ENCODE measurements at places on chromosomes 12 and 14. TPM values are rescaled to one million over a fixed set of nuclear protein-coding genes. Genes with fewer than 3 reads are reported as not detected.

- ATAC-seq: no peak
Measured at GRCh38 chr14:78700236-78700635, 530.1 kb downstream of the NRXN3 start.

GRCh38 chr14:22036541-22037239 is 363.1 kb upstream of the OR4E1 start:
- ATAC-seq: no peak

GRCh38 chr12:66393890-66394289 is 91.6 kb downstream of the HELB start:
- no peak for ATAC-seq

DNA sequence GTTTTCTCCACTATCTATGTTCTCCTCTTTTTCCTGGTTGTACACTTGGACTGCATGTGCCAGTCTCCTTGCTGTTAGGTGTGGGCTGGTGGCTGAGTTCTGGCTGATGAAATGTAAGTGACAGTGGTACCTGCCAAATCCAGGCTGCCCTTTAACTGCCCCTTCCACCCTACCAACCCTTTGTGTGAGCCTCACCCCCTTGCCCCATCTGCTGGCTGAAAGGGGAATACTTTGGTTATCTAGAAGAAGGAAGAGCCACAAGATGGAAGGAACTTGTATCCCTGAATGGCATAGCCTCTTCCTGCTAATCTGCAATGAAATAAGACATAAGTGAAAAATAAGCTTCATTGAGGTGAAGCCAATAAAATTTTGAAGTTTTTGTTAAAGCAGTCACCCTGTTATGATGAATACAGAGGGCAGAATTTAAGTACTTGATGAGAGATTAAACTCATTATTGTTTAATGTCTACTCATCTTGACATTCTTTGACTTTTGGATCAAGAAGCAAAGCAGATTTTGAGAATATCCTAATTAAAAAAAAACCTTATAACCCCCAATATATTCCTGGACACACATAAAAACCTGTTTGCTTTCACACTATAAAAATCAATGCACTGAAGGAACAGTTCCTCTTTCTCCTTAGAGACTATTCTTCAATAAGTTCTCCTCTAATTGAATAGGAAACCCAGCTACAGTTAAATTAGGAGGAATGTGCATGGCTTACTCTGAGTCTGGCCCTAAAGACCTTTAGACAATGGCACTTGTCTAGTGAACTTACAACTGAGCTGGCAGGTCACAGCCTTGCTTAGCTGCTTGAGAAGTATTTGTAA is 262.6 kb upstream of the BTG1 start:
- peak; percentile 74 for ATAC-seq

DNA sequence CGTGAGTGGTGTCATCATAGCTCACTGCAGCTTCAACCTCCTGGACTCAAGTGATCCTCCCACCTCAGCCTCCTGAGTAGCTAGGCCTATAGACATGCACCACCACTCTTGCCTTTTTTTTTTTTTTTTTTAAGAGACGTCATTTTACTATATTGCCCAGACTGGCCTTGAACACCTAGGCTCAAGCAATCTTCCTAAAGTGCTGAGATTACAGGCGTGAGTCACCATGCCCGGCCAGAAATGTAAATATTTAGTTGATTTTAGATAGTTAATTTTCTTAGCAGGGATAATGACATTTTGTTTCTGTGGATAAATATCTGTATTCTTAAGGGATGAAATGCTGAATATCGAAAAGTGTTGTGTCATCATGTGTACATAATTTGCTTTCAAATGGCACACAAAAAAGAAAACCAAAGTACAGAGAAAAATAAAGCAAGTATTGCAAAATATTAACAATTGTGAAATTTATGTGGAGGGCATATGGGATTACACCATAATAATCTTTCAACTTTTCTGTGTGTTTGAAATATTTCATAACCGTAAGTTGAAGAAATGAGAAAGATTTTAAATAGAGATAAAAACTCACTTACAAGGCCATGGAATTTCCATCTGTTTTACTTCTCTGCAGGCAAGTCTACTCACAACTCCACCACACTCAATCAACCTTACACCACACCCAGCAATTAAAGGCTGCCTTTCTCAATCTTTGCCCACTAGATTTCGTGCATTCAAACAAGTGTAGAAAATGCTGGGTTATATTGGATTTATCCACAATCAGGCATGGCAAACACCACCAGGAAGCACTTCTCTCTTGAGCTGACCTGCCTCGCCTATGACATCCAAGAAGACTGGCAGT is 93.7 kb downstream of the SPTSSA start:
- ATAC-seq: no peak

DNA sequence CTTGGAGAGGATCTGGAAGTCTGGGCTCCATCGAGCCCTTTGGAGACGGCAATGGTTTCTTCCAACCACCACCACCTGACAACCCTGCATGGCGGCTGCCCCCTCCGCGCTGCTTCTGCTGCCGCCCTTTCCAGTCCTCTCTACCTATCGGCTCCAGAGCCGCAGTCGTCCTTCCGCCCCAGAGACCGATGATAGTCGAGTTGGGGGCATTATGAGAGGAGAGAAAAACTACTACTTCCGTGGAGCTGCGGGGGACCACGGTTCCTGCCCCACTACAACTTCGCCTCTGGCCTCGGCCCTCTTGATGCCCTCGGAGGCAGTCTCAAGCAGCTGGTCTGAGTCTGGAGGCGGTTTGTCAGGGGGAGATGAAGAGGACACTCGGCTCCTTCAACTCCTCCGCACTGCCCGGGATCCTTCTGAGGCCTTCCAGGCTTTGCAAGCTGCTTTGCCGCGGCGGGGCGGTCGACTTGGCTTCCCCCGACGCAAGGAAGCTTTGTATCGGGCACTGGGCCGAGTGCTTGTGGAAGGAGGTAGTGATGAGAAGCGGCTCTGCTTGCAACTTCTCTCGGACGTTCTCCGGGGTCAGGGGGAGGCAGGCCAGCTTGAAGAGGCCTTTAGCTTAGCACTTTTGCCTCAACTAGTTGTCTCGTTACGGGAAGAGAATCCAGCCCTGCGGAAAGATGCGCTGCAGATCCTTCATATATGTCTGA is 499 bp downstream of the TOGARAM1 start:
- peak; percentile 54 for ATAC-seq

DNA sequence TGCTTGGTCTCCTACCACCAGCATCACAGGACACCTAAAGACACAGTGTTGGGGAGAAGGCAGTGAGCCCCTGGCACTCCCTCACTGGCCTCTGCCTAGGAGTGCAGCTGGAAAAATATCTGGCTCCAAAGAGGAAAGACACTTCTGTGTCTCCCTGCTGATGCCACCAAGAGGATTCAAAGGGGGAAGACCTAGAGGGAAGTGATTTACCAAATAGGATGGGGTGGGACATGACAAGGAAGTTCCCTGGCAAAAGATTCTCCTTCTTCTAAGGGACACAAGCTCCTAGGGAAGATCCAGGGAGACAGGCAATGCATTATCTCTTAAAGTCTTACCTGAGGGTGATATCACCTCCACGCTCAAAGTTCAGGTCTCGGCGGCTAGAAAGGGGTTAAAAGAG is 6.1 kb downstream of the NDRG2 start:
- no peak for ATAC-seq

DNA sequence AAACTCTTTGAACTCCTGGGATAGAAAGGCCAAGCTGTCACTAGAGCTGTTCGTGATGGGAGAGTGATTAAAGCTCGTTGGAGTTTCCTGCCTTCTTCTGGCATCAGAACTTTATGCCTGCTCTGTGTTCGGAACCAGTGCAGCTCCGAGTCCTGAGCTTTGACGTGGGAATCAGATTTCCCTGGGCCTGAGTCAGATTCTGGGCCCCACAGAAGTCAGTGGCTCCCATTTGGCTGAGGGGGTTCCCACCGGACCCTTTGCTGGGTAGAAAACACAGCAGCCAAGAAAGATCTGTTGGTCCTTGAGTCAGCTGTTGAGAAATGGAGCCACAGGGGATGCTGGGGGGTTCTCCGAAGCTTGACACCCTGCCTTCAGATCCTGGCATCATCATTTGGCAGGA is 238.0 kb downstream of the CHST11 start:
- ATAC-seq: no peak

DNA sequence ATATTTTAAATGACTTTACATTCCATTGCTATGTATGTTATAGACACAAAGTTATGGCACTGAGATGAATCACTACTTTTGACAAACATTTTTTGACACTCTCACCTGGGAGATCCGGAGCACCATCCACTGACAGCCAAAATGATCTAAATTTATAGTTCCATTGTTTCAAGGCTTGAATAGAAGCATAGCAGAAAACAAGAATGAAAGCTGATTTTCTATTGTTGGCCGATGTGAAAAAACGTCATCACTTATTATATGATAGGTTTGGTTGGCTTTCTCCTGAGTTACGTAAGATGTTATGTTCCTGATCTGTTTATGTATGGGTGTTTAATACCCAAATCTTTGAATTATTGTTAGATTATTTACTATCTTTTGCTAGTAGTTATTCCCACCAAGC is 306.2 kb downstream of the PAWR start:
- no peak for ATAC-seq

DNA sequence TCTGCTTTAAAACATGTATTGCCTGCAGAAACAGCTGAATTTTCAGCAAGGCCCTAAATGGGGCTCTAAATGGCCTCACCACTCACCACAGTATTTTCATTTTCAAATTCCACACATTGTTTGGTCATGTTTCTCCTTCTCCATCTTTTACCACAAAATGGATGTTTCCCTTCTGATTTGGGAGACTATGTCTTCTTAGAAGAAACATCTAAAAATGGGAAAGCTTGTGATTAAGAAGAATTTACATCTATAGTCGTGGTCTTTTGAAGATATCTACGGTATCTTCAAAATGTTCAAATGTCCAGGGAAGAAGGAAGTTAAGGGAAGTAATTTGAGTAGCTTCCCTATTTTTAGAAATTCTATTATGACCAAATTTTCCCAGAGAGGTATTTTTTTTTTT is 20.7 kb upstream of the TUBA1C start:
- ATAC-seq: no peak

DNA sequence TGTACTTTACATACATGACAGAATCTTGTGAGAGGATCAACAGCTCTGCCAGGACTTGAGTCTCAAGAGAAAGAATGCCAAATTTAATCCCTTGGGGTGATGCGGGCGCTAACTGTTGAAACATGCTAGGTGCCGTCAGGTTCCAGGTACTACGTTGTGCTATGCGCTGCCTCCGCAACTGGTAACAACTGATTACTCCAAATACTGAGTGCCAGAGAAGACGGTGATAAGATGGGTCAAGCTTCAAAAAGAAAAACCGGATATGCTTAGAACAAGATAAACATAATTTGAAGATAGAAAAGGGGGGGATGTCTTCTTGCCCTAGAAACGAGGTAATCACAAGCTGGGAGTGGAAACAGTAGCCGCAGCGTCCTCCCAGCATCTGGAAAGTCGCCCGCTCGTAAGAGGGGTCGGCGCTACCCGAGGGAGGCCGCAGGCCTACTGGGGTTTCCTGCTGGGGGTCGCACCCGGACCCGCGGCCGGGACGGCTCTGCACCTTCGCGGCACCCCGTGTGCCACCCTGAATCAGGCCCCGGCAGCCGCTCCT is 678 bp downstream of the ZBTB25 start:
- ATAC-seq: peak; percentile 34

DNA sequence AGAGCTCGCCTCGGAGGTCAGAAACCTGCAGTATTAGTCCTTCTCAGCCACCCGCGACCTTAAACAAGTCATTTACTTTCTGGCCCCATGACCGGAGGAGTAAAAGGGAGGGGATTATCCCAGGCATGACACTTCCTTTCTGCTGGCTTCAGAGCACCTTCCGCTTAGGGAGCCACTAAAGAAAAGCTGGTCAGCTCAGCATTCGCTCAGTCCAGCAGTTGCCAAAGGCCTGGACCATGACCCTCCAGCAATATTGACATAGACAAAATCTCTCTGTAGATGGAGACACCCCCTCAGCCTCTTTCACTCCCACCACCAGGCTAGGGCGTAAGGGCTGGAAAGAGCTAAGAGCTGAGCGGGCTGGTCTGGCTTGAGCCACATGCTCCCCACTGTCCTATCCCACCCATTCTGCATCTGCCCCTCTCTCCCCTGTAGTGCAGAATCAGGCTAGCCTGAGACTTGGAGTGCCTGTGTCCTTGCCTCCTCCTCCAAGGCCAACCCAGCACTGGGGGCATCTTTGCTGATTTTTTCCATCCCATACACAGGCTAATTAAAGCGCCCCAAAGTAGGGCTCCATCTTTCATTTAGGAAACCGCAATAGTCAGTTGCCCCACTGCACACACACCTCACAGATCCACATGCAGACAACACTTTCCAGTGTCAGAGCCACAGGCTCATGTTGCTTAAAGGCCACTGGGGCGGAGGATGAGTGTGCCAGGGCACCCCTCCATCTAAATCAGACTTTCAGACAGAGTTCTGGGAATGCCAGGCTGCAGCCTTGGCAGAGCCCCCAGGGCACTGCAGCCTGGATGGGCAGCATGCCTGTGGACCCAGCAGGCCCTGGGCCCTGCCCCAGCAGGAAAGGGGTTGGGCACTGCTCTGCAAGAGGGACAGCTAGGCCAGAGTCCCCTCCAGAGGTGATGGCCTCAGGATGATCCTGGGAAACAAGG is 4.0 kb upstream of the CPNE6 start:
- no peak for ATAC-seq

DNA sequence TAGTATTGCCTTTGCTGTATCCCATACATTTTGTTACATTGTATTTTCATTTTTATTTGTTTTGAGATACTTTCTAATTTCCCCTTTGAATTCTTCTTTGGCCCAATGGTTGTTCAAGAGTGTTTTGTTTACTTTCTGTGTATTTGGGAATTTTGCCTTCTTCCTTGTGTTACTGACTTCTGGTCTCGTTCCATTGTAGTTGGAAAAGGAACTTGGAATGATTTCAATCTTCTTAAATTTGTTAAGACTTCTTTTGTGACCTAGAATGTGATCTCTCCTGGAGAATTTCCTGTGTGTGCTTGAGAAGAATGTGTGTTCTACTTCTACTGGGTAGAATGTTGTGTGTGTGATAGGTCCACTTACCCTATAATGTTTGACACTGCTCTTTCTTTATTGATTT is 304.4 kb upstream of the RTL1 start:
- no peak for ATAC-seq

DNA sequence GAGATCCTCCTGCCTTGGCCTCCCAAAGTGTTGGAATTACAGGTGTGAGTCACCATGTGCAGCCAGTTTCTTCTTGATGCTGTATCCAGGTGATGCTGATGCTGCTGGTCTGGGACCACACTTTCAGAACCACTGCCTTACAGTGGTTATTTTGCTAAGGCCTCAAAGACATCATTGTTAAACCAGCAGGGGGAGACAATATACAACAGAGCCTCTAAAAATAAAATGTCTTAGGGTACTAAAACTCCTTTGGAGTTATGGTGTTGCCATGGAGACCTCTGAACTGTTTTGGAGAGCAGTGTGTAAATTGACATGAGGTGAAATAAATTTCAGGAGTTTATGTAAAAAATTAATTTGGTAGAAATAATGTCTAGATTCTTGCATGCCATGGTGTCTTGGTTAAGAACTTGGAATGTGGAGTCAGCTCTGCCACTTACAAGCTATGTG is 1.1 kb upstream of the ARG2 start:
- peak; percentile 17 for ATAC-seq

- ATAC-seq: no peak
Measured at GRCh38 chr14:104683653-104684448, 5.6 kb upstream of the INF2 start.

The STON2 gene
- total RNA-seq: 54.0 TPM

The KLHL28 gene
- total RNA-seq: 8.2 TPM

The SLCO1B1 gene
- 0.08 TPM for total RNA-seq

The AICDA gene
- not detected for total RNA-seq

The PDZRN4 gene
- total RNA-seq: 0.24 TPM

The SMCO2 gene
- 0.76 TPM for total RNA-seq

The OR4E2 gene
- not detected for total RNA-seq

The DLK1 gene
- total RNA-seq: 0.16 TPM

All from esophagus mucosa (tissue), 1 donor.